HCEC 1CT (cell line): ENCODE measurements at places on chromosomes 6 and 20.

DNA sequence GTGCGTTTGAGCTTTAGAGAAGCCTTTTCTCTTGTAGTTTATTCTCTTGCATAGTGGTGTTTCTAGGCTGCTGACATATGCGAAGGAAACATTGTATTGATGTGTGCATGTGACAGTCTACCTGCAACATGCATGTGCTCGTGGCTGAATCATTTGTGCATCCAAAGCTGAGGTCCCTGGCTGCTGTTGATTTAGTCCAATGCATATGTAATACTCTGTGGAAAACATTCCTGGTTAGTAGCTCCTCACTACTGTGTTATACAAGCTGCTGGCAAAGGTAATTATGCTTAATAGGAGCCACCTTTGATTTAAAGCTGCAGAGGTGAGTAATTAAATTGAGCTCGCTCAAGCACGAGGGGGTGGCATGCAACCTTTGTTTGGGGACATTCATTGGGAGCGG lies 24.5 kb downstream of the TSHZ2 start:
- no peak for DNase-seq

DNA sequence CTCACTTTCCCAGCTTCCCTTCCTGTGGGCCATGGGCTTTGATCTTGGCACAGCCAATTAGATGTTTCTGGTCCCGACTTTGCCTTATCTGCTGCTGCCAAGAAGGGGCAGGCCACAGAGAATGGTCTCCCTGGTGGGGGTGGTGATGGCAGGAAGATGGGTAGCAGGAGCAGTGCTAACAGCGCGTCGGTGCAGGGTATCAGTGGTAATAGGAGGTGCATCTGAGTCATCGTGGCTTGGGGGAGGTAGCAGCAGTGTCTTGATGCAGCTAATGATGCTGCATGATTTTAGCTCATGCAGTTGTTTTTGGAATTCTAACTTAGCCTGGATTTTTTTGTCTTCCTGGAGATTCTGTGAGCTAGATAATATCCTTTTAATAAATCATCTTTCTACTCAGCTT lies 18.9 kb upstream of the MAS1 start:
- DNase-seq: no peak

DNA sequence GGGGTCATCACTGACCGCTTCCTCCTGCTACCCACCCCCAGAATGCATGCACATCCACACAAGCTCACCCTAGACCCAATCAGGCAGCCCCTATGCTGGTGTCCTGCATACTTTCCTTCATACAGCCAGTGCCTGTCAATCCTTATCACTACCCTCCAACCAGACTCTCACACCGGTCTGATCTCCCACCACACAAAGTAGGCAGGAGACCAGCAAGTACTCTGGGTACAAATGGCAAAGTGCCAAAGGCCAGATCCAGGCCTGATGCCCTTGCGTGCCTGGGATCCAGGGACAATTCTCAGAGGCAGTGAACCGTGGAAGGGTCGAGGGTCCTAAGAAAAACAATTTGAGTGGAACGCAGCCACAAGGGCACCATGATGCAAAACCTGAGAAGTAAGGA lies 114.2 kb downstream of the HIVEP2 start:
- DNase-seq: no peak

DNA sequence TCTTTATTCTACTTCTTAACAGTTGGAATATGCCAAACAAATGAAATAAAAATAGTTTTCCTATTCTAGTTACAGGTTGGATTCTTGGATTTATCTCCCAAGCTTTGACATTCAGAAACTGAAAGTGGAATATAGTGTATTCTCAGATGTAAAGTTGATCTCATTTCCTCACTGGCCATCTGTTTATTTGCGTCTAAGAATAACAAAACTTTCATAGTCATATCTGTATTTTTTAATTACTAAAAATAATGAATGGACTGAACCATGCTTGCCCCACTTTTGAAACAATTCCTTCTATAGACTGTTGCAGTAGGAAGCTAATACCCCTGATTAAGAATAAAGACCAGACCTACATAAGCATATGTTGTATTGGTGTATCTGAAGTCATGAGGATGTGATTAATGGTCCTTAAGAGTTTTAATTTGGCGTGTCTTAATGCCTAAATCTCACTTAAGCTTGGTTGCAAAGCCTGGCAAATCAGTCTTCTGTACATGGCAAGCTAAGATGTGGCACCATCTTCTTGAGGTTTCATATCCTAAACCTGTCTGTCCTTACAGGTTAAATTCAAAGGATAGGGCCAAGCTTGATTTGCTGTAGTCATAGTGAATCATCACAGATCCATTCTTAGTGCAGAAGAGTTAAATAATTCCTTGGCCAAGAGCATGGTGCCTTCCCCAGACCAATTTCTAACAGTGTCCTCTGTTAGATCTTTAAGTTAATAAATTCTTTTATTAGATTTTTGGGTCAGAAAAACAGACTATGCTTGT lies 58.9 kb downstream of the FOXO3 start:
- peak; percentile 58 for DNase-seq

GRCh38 chr6:164396071-164397047 lies 913.0 kb downstream of the C6orf118 start:
- DNase-seq: no peak

- DNase-seq: no peak
Measured at GRCh38 chr6:113763311-113763766, 93.8 kb upstream of the MARCKS start.

DNA sequence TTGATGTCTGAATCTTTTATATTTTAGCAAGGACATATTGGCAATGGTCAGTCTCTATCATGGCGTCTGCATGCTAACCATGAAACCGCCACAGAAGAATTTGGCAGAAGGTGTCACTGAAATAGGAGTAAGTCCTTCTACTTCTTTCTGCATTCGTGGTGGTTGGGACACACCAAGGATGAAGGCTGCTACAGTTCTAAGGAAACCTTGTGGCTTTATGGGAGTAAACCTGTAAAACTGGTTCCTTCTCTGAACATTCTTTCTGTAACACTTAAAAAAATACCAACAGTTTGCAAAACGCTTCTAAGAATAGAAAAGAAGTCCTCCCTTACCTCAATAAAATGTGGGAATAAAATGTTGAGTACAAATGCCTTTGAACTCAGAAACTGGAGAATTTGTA lies 195.3 kb downstream of the SLC24A3 start:
- no peak for DNase-seq

DNA sequence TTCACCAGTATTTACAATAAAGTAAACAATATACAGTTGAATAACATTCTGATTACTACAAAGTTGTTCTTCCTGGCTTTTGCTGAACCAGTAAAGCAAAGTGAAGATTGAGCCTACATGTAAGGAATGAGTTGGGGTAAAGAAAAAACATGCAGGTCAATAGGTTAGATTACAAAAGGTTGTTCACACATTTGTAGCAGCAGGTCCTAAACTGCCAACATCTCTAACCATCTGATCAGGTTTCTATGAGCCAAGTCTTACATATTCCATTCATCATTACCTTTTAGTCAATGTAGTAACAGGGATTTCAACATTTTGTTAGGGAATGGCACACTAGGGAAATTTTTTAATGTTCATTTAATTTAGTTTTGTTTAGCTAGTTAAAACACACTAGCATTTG lies 9.3 kb upstream of the CALHM6 start:
- DNase-seq: no peak

DNA sequence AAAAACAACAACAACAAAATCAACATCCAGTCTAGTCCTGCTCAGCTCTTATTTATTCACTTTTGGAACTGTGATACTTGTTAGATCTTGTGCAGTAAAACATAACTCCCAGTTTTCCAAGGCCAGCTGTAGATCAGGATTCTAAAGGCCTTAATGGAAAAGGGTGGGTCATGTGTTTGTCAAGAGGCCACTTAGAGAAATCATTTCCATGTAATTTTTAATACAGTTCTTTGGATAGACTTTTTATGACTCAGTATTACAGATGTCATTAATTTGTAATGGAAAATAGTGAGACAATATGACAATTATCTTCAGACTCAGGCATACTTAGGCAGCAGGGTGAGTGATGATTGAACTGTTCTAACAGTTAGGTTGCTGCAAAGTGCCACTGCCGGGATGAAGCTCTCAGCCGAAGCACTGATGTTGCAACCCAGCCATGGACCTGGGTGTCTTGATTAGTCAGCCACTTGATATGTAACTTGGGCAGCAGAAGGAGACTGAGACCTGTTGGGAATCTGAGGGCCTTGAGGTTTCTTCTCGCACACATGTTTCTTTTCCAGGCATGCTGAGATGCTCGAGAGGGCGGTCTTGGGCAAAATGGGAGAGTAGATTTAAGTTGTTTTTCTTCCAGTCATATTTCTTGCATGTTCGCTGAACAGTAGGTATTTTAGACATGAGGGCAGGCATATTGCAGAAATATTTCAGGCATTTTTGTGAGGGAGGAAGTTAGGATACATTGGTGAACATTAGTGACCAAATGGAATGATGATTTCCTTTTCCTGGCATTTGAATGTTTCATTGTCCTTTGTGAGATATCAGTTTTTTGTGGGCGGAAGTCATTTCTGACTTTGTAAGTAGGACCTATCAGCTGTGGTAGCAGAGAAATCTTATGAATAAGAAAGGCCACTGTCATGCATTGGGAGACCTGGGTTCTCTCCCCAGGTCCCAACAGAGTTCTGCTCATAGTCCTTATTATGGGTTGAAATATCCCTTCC lies 52.3 kb downstream of the SLX4IP start:
- DNase-seq: no peak

DNA sequence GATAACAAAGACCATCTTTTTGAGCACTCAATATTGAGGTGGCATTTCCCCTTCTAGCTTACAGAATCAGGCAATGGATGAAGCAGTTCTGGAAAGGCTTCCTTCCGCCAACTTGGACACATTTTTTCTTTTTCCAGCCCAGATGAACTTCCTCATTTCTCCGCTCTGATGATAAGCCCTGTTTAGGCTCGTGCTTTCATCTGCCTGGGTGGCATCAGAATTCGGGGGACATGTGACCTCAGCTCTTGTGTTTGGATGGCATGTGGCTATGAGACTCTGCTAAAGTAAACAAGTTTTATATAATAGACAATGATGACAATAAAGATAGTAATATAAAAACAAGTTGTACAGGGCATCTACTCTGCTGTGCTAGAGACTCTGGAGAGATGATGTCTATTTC lies 796.7 kb downstream of the DHX35 start:
- no peak for DNase-seq

DNA sequence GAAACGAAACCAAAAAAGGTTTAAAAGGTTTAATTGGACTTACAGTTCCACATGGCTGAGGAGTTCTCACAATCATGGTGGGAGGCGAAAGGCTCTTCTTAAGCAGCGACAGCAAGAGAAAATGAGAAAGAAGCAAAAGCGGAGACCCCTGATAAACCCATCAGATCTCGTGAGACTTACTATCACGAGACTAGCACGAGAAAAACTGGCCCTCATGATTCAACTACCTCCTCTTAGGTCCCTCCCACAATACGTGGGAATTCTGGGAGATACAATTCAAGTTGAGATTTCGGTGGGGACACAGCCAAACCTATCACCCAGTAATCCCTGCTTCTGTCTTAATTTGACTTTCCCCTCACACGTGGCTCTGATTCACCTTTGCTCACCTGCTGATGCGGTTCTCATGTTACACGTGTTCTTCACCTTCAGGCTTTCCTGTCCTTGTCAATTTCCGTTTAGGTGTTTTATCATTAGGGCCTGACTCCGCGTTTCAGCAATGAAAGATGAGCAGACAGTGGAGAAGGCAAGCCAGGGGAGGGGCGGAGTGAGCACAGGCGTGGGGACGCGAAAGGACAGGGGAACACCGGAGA lies 57.1 kb downstream of the AGPAT4 start:
- no peak for DNase-seq

DNA sequence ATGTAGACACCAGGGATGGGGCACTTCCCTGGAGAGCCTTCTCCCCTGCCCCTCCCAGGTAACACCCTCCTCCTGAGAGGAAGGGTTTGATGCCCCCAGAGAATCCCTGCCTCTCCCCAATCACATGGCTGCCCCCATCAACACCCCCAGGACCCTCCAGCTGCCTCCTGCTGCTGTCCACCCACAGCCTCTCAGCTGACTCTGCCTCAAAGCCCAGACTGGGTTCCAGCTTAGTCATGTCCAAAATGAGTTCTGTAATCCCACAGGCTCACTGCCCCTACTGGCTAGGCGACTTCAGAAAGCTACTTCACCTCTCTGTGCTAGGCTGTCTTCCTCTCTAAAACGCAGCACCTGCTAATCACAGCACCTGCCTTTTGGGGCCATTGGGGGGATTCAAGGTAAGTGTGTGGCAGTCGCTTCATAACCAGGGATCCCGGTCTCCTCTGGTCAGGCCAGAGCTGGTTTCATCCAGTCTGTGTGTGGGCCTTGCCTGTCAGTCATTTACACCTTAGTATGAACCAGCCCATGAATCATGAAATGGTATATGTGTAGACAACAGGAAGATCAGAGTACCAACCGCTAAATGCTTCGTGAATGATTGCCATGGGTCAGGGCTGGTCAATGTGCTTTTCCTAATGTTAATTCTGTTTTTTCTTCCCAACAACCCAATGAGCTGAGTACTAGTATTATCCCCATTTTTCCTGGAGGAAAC lies 40.4 kb downstream of the TFEB start:
- no peak for DNase-seq

GRCh38 chr20:59786801-59787537 lies 146.5 kb downstream of the SYCP2 start:
- DNase-seq: no peak

DNA sequence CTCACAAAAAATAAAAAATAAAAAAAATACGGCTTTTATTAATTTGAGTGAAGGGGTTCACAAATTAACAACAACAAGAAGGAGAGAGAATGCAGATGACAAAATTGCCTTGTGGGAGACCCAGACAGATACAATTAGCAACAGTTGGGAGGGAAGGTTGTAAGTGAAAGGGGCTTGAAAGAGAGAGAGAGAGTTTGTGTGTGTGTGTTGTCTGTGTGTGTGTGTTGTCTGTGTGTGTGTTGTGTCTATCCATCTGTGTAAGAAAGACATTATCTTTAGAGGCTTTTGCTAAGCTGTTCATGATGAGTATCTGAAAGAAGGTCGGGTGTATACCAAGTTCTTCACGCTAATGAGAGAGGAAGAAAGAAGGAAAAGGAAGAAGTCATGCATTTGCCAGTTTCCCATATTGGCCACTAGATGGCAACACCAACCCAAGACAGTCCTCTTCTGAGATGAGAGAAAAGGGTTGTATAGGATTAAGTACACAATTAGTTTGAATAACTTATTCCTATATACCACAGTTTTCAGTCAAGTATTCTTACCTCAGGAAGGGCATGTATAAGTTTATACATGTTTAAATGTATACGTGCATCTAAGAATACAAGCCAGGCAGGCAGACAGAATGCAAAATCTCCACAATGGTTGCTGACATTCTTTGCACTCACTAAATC lies 63.7 kb upstream of the CD2AP start:
- DNase-seq: peak; percentile 64

DNA sequence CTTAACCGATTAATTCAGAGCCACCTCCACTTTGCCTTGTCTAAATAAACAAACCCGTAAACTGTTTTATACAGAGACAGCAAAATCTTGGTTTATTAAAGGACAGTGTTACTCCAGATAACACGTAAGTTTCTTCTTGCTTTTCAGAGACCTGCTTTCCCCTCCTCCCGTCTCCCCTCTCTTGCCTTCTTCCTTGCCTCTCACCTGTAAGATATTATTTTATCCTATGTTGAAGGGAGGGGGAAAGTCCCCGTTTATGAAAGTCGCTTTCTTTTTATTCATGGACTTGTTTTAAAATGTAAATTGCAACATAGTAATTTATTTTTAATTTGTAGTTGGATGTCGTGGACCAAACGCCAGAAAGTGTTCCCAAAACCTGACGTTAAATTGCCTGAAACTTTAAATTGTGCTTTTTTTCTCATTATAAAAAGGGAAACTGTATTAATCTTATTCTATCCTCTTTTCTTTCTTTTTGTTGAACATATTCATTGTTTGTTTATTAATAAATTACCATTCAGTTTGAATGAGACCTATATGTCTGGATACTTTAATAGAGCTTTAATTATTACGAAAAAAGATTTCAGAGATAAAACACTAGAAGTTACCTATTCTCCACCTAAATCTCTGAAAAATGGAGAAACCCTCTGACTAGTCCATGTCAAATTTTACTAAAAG lies 2.7 kb downstream of the FOXC1 start:
- no peak for DNase-seq
